ENCODE measurements at places on chromosomes 12 and 14. TPM values are rescaled to one million over a fixed set of nuclear protein-coding genes. Genes with fewer than 3 reads are reported as not detected.

DNA sequence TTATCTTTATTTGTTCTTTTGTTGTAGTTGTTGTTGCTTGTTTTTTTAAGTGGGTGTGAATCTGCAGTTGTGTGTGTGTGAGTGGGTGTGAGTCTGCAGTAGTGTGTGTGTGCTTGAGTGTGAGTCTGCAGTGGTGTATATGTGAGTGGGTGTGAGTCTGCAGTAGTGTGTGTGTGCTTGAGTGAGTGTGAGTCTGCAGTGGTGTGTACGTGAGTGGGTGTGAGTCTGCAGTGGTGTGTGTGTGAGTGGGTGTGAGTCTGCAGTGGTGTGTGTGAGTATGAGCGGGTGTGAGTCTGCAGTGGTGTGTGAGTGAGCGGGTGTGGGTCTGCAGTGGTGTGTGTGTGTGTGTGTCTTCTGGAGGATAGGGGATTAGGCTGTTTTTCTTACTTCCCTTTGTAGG lies 1186.8 kb upstream of the SEL1L start:
- no peak overlapping the region for H3K4me3 ChIP-seq
- DNase-seq: no peak
- H3K27me3 ChIP-seq: no peaks in the 10 kb centered on the region
- no peaks in the 10 kb centered on the region for H3K36me3 ChIP-seq
- no peaks in the 10 kb centered on the region for H3K4me1 ChIP-seq
- no peak overlapping the region for H3K27ac ChIP-seq

DNA sequence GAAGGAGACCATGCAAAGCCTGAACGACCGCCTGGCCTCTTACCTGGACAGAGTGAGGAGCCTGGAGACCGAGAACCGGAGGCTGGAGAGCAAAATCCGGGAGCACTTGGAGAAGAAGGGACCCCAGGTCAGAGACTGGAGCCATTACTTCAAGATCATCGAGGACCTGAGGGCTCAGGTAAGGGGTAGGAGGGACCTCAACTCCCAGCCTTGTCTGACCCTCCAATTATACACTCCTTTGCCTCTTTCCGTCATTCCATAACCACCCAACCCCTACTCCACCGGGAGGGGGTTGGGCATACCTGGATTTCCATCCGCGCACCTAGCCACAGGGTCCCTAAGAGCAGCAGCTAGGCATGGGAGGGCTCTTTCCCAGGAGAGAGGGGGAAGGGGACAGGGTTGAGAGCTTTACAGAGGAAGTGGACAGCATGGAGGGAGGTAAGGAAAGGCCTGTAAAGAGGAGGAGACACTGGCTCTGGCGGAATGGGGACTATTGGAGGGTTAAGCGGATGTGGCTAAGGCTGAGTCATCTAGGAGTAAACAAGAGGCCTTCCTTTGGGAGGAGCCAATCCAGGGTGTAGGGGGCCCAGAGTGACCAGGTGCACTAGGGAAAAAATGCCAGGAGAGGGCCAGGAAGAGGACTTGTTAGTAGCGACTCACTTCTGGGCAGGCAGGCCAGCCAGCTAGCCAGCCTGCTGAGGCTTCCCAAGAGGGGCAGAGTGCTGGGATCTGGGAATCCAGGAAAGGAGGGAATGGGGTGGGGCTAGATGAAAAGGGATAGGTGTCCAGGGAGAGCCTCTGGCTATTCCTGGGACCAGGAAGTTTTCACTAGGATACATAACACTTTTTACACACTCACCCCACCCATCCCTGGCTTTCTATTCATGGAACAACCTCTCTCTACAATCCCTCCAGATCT lies 754 bp downstream of the KRT18 start:
- peak overlapping the region; percentile 62 for H3K4me3 ChIP-seq
- peaks cover 7% of the 10 kb centered on the region for H3K4me1 ChIP-seq
- H3K36me3 ChIP-seq: peaks cover 14% of the 10 kb centered on the region
- DNase-seq: peak; percentile 73

The PLEKHA5 gene
- 30.2 TPM for total RNA-seq

The GLT1D1 gene
- total RNA-seq: 3.5 TPM

The SSTR1 gene
- 9.2 TPM for total RNA-seq

The ESRRB gene
- total RNA-seq: not detected

GRCh38 chr12:95802482-95803270 lies 12.1 kb upstream of the NTN4 start:
- no peaks in the 10 kb centered on the region for H3K36me3 ChIP-seq
- no peak for DNase-seq
- no peak overlapping the region for H3K4me3 ChIP-seq
- H3K27ac ChIP-seq: no peak overlapping the region

DNA sequence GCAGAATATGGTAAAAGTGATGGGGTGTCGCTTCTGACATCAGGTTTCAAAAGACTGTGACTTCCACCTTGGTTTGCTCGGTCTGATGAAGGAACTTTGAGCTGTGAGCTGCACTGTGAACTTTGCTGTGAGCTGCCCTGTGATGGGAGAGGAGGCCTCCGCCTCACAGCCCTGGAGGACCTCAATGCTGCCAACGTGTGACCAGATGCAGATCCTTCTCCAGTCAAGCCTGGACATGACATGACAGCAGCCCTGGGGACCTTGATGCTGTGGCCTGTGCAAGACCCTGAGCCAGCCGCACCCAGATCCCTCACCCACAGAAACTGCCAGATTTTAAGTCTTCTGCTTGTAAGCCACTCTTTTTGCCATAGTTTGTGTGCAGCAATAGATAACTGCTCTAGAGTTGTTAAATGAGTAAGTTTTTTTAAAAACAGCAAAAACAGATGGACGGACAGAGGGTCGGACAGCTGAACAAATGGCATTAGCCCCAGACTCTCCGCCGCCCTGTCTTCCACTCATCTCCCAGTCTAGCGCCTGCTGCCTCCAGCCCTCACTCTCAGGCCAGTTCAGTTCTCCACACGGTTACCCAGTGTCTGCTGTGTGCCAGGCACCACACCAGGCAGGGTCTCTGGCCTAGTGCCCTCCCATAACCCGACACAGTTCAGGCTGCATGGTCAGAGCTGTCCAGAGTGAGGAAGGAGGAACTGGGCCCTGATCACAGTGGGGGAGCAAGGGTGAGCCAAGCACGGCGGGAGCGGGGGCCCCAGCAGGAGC lies 13.1 kb upstream of the LRTM2 start:
- DNase-seq: peak; percentile 51
- H3K36me3 ChIP-seq: no peaks in the 10 kb centered on the region
- no peak overlapping the region for H3K4me3 ChIP-seq
- no peak overlapping the region for H3K27ac ChIP-seq
- peaks cover 3% of the 10 kb centered on the region for H3K4me1 ChIP-seq

DNA sequence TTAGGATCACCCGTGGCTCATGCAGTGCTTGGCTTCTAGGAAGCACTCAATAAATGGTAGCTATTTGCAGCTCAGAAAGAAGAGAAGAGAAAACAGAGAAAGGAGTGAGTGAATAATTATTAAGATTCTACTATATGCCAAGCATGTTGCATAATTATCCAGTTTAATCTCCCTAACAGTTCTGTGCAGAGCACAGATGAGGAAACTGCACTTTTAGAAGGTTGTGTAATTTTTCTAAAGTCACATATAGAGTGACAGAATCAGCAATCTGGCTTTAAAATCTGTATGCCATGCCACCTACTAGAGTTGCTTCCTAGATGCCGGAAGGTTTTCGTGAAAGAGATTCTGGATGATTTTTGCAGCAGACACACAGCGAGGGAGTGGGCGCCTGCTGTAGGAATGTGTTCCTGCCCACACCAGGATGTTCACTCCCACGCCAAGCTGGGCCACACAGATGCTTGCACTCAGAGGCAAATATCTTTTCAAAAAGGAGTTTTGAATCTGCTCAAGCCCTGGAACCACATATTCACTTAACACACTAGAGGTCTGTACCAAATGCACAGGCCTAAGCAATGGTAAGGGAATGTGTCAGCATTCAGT lies 50.2 kb upstream of the SMCO2 start:
- H3K27ac ChIP-seq: no peak overlapping the region
- no peak overlapping the region for H3K4me3 ChIP-seq
- H3K27me3 ChIP-seq: no peaks in the 10 kb centered on the region
- no peak for DNase-seq

DNA sequence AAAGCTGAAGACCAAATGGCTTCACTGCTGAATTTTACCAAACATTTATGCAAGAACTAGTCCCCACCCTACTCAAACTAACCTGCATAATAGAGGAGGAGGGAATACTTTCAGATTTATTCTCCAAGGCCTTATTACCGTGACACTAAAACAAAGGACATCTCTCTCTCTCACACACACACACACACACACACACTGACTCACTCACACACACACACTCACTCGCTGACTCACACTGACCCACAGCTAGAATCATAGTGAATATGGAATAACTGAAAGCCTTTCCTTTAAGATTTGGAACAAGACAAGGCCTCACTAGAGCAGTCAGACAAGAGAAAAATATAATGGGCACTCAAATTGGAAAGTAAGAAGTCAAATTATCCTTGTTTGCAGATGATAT lies 1014.1 kb downstream of the TMTC2 start:
- no peak overlapping the region for H3K27ac ChIP-seq
- no peaks in the 10 kb centered on the region for H3K27me3 ChIP-seq
- H3K4me3 ChIP-seq: no peak overlapping the region
- no peak for DNase-seq

DNA sequence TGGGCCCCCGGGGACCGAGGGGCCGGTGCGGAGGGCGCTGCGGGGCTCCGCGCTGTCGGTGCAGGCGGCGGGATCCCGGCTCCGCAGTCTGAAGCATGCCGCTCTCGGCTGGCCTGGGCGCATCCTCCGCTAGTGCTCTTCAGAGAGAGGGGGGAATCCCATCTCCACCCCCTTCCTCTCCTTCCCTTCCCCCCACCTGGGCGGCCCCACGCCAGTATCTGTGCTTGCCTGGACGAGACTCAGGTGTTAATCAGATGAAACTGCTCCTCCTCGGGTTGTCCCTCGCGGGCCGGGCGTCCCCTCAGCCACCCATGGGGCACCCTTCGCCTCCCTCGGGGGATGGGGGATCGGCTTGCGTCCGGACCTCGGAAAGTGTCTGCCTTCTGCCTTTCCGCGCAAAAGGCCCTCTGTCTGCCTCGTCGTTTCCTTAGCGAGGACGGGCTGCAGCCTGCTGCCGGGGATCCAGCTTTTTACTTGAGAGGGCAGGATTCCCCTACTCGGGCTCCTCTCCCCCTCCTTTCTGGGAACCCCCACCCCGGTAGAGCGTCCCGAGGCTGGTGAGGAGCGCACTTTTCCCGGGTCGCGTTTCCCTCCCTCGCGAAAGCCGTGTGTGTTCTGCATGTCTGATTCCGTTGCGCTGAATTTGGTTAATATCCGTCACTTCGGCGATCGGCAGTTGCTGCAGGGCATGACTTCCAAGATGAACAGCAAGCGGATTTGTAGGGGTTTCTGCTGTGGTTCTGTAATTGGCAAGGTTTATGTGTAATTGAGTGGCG lies 1.1 kb downstream of the GPHN start:
- peak; percentile 73 for DNase-seq
- no peaks in the 10 kb centered on the region for H3K27me3 ChIP-seq
- H3K4me3 ChIP-seq: peak overlapping the region; percentile 85
- no peaks in the 10 kb centered on the region for H3K36me3 ChIP-seq
- H3K27ac ChIP-seq: peak overlapping the region; percentile 83
- peaks cover 16% of the 10 kb centered on the region for H3K4me1 ChIP-seq

DNA sequence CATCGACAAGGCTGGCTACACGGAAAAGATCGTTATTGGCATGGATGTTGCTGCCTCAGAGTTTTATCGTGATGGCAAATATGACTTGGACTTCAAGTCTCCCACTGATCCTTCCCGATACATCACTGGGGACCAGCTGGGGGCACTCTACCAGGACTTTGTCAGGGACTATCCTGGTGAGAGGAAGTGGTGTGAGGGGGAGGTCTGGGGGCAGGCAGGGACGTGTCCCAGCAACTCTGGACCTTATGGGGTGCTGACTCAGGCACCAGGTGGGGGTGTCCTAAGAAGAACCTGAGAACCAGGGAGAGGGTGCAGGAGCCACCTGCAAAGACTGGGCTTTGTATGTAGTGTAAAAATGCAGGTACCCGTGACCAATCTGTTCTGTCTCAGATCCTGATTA lies 5.2 kb downstream of the ENO2 start:
- DNase-seq: peak; percentile 31
- H3K27ac ChIP-seq: no peak overlapping the region
- no peak overlapping the region for H3K4me3 ChIP-seq
- H3K4me1 ChIP-seq: peaks cover 3% of the 10 kb centered on the region
- H3K27me3 ChIP-seq: no peaks in the 10 kb centered on the region

DNA sequence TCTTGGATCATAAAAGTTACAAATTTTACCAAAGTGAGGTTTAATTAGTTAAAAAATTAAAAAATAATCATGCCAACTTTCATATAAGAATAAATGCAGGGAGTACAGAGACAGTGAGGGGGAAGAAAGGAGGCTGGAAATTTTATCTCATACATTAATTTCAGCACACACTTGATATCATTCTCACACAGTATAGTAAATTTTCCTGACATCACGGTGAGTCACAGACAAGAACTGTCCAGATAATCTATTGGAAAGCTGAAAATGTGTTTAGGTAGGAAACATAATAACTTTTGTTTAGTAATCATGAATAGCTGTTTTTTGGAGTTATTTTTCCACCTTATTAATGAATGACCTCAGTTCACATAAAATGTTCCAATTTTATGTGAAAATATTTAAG lies 1204.8 kb downstream of the GALC start:
- DNase-seq: no peak
- no peaks in the 10 kb centered on the region for H3K4me1 ChIP-seq
- no peak overlapping the region for H3K27ac ChIP-seq
- H3K27me3 ChIP-seq: no peaks in the 10 kb centered on the region
- no peaks in the 10 kb centered on the region for H3K36me3 ChIP-seq

The PPP1R36 gene
- 0.46 TPM for total RNA-seq

GRCh38 chr14:86083616-86084015 lies 553.7 kb downstream of the FLRT2 start:
- no peak overlapping the region for H3K4me3 ChIP-seq
- H3K27ac ChIP-seq: no peak overlapping the region
- no peaks in the 10 kb centered on the region for H3K36me3 ChIP-seq

The KCNMB4 gene
- 6.0 TPM for total RNA-seq

DNA sequence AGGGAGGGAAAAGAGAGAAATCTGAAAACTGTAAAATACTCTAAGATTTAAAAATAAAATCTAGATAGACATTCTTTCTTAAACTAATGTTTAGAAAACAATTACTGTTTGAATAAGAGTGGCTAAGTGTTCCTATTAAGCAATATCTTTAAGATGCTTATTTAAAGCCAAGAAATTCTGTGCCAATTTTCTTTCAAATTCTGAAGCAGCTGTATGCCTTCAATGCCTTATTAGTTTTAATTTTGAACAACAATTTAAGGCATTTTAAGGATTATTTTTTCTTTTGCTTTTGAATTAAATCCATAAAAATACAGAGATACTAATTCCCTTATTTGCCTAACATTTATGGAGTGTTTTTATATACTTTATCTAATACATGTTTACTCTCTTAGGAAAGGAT lies 50.3 kb upstream of the KITLG start:
- no peak overlapping the region for H3K4me3 ChIP-seq
- H3K4me1 ChIP-seq: no peaks in the 10 kb centered on the region
- H3K36me3 ChIP-seq: no peaks in the 10 kb centered on the region
- no peak for DNase-seq

GRCh38 chr14:43651896-43652295 lies 855.2 kb downstream of the FSCB start:
- no peaks in the 10 kb centered on the region for H3K27me3 ChIP-seq
- no peaks in the 10 kb centered on the region for H3K36me3 ChIP-seq
- H3K4me1 ChIP-seq: no peaks in the 10 kb centered on the region

The SLC38A4 gene
- total RNA-seq: 1.9 TPM

GRCh38 chr14:58677996-58678395 lies 40.2 kb downstream of the DACT1 start:
- H3K27ac ChIP-seq: no peak overlapping the region
- no peaks in the 10 kb centered on the region for H3K27me3 ChIP-seq
- no peaks in the 10 kb centered on the region for H3K4me1 ChIP-seq
- no peaks in the 10 kb centered on the region for H3K36me3 ChIP-seq
- no peak overlapping the region for H3K4me3 ChIP-seq

GRCh38 chr12:82415402-82415801 lies 57.1 kb downstream of the METTL25 start:
- H3K27ac ChIP-seq: no peak overlapping the region
- no peaks in the 10 kb centered on the region for H3K4me1 ChIP-seq
- H3K4me3 ChIP-seq: no peak overlapping the region
- no peaks in the 10 kb centered on the region for H3K27me3 ChIP-seq

The OR4E2 gene
- not detected for total RNA-seq
